NCI-H524 (cell line): ENCODE measurements at places on chromosomes 6 and 20.

- no peak for DNase-seq
These were observed 898 bp downstream of the XRN2 start for GRCh38 chr20:21303872-21304586.

DNA sequence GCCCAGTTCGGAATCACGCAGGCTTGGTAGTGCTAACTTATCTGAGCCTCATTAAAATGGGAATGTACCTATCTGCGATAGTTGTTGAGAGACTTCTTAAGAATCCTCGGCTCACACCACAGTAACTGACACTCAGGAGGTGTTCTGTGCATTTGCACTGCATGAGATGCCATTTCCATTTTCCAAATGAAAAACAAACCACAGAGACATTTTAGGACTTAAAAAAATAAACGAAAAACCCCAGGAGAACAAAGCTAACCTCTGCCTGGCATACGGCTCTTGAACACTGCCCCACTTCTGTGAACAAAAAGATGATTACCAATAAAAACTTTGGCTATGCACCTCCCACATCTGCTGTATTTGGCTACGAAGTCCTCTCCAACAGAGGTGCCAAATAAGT lies 37.6 kb downstream of the BEND3 start:
- no peak for DNase-seq

DNA sequence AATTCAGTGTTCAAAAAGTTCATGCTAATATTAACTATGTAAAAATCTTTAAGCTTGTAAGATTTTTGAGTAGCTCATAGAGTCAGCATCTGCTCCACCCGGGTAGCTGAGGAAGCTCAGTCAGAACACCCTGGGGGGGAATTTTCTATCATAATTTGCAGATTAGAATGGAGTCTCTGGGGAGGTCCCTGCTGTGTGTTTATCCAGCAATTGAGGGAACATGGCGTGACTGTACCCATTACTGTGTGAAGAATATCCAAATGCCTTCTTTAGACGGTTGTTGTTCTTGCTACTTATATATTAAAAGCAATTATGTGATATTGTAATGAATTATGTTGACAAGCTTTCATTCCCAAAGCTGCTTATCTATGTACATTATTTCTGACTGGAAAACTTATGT lies 64.8 kb downstream of the AIG1 start:
- peak; percentile 76 for DNase-seq

GRCh38 chr20:41649489-41649888 lies 31.3 kb upstream of the CHD6 start:
- no peak for DNase-seq

DNA sequence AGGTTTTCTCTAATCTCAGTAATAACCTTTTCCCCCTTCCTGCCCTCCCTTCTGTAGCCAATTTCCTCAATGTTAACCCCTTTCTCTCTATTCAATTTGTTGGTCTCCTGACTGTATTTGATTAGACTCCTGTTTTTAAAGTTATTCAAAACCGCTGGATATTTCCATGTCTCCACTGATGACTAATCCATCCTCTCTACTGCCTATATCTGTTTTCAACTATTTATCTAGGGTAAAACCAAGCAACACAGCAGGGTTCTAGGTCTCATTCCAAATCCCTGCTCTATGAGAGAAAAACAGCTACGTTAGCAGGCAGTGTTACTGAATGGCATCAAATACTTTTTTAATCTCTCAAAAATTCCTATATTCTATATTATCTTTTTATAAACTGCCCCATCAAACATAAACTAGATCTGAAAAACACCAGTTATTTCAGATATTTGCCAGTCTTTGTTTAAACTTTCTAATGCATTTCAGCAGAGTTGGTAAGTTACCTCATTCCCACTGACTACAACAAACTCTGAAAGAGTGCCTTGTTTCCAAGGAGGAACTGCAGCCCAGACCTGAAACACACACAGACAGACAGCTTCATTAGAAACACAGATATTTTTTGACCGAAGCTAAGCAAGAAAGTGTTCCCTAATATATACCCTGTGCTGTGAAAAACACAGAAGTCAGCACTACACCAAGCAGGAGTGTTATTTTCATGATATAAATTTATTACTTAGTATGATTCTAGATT lies 8.2 kb downstream of the RTN4IP1 start:
- DNase-seq: no peak

DNA sequence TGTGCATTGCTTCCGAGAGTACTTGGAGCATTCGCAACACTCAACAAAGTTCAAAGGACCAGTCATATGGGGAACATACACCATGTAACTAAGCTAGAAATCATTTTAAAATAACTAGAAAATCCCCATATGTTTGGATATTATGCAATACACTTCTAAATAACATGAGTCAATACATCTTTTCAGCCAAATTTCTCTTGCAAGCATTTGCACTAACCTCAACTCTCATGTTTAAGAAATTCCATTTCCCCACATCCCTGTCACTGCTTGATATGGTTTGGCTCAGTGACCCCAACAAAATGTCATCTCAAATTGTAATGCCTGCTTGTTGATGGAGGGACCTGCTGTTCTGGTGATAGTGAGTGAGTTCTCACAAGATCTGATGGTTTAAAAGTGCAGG lies 85.7 kb upstream of the CST7 start:
- DNase-seq: no peak

DNA sequence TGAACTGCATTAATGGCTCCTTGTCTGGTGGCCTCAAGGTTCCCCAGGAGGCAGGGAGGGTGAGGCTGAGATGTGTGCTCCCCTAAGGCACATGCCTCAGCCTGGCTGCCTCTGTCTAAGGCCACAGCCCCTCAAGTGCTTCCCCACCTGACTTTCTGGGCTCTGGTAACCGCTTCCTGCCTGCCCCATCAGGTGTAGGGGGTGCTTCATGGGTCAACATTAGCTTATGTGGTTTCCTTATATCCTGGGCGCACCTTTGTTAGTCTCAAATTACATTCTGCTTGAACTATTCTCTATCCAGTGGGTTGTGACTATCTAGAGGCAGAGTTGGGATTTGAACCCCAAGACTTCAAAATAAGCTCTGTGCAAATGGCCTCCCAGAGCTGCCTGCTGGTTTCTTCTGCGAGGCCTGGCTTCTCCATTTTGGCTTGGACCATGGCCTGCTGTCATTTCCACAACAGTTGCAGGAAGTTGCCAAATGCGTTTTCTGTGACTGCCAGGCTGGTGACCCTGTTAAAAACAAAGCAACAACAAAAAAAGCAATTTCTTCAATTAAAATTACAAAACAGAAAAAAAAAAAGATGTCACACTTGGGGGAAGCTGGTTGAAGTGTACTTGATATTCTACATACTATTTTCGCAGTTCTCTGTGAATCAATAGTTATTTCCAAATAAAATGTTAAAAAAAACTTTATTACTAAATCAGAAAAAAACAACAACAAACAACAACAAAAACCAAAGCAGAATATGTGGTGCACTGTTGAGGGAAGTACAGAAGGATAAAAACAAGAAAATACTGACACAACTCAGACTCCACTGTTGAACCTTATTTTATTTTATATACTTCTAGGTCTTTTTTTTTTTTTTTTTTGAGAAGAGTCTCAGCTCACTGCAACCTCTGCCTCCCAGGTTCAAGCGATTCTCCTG lies 20.0 kb upstream of the ZNFX1 start:
- no peak for DNase-seq

- DNase-seq: no peak
These were observed 181.9 kb downstream of the GMPR start for GRCh38 chr6:16420337-16420714.

GRCh38 chr6:12160326-12160725 lies 129.8 kb upstream of the EDN1 start:
- no peak for DNase-seq

DNA sequence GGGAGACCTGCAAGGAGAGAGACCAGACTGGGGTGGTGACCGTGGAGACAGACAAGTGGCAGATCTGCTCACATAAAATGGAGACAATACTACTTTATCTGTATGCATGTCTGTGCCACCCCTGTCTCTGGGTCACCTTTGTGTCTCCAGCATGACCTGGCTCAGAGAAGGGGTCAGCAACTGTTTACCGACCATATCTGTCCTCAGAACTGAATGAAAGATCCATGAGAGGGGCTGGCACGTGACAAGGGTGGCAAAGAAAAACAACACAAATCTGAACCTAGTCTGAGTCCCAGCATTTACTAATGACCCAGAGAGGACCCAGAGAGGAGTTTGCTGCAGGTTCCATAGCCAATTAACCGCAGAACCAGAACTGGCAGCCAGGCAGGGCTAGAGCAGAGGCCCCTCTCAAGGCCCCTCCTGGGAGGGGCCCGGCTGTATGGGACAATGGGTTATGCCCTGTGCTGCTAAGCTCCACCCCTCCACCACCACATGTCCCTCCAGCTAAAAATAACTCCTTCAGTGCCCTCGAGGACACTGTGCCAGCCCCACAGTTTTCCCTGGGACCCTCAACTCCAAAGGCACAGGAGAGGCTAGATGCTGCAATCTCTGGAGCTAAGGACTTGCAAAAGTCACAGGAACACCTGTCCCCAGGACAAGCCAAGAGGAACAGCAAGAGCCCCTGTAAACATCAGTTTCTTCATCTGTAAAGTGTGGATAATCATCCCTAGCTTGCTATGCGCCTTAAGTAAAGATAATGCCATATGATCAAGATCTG lies 2.2 kb downstream of the AHCY start:
- no peak for DNase-seq

- no peak for DNase-seq
These were observed 279.5 kb downstream of the CLIC5 start for GRCh38 chr6:45736134-45736533.
